NCI-H1417 treated with DMSO at 0.1 percent for 48 hours (cell line): ENCODE measurements at places on chromosomes 7 and 10.

GRCh38 chr7:105032553-105033214, 18.7 kb downstream of the KMT2E start:
- DNase-seq: no peak

DNA sequence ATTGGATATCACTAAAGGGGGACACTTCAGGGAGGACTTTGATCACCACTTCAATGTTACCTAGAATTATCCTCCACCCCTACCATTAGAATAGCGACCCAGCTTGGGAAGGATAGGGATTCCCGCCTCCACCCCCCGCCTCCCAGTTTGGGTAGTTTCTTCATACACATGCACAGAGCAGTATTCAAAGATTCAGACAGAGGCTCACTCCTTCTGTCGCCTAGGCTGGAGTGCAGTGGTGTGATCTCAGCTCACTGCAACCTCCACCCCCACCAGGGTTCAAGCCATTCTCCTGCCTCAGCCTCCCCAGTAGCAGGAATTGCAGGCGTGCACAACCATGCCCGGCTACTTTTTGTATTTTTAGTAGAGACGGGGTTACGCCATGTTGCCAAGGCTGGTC, 1166.1 kb downstream of the TYW1 start:
- DNase-seq: no peak

DNA sequence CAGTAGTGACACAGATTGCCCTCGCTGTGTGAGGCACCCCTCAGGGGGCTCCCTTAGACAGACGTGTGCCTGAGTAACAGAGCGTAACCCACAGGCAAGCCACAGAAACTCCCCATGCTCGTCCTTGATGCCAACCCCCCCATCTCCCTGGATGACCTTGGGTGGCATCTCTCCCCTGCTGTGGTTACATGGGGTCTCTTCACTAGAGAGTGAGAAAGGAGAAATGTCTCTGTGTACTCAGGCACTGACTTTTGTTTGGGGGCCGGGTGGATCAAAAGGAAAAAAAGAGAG, 1.1 kb upstream of the ASB10 start:
- no peak for DNase-seq

- no peak for DNase-seq
Observed at GRCh38 chr10:17216217-17216900, 11.7 kb upstream of the VIM start.

DNA sequence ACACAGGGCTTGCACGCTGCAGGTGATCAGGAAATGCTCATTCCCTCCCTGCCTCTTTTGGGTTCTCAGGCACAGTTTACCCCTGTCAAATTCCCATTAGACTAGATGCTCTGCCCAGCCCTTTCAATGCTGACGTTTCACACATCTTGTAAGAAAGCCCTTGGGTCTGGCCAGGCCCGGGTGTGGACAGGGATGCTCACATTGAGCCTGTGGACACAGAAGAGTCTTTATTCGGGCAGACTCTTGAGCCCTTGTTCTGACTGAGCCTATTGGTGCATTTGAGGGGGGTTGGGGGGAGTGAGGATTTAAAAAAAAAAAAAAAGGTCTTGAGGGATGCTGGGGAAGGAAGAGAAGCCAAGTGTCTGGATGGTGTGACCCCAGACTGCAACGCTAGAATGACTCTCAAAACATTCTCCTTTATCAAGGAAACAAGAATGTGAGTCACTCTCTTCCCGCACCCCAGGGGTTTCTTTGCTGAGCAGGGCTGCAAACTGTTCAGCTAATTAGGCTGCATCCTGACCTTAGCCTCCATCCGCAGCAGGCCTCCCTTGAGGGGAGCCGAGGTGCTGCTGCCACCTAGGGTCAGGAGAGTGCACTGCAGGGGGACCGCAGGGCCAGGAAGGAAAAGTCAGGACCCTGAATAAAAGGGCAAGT, 53.6 kb upstream of the TMEM72 start:
- DNase-seq: no peak
